Suppressor macrophage treated with lipopolysaccharide for 1 hour (primary cell): ENCODE measurements at places on chromosomes 16 and 17.

GRCh38 chr16:15620611-15621195 is 22.3 kb downstream of the MARF1 start:
- no peak for DNase-seq

- peak; percentile 74 for DNase-seq
Observed at GRCh38 chr16:81366316-81366932, 51.7 kb downstream of the GAN start.

GRCh38 chr17:57453841-57454425 is 197.6 kb downstream of the MSI2 start:
- DNase-seq = no peak

DNA sequence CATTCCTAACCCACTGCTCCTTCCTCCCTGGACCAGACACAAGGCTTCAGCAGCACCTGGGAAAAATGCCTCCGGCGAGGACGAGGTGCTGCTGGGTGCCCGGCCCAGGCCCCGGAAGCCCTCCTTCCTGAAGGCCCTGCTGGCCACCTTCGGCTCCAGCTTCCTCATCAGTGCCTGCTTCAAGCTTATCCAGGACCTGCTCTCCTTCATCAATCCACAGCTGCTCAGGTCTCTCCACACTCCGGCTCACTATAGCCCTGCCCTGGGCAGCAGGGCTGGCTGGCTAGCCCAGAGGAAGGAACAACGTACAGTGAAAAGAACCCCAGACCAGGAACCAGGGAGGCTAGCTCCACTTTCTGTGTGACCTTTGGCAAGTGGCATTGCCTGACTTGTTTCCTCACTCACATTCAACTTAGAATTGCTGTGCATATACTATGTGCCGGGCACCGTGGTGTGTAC is 26.2 kb downstream of the ABCC3 start:
- DNase-seq = peak; percentile 27

DNA sequence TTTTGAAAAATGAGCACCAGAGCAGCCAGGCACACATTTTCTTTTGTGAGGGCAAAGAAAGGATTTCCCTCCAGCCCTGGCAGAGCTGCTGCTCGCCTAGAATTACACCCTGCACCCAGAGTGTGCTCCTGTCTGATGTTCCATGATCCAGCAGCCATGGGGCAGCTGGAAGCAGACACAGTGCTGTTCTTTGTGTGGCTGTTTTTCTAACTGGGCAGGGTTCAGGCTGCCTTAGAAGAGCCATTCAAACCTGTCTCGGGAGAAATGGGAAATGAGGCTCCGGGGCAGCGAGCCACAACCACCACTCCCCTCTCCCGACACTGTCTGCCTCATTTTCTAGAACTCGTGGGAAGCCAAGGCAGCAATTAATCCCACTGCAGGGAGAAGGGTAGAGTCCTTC is 28.9 kb downstream of the LITAF start:
- DNase-seq = no peak

DNA sequence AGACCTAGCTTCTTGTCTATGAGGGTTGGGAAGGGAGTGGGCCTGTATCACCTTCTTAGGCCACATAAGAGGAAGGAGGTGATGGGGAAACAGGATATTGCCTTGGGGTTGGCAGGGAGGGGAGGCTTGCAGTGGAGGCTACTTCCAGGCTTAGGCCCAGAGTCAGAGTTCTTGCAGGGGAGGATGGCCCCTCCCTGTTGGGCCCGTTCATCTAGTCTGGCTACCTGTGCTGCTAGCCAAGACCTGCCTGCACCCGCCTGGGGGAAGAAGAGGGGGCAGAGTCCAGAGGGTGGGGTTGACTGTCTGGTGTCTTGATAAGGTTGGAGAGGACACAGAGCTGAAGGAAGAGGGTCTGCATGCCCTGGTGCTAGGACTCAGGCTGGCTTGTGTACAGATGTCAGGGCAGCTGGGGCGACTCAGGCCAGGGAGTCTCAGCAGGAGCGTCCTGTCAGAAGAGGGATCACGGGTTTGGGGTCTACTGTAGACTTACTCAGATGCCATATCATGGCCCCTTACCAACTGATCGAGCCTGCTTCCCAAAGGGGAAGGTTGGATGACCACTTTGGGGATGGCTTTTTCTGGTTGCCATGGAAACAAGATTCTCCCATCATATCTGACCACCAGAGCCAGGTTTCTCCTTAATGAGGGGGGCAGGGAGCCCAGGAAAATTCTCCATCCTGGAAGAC is 5.3 kb downstream of the KDM6B start:
- DNase-seq = no peak

DNA sequence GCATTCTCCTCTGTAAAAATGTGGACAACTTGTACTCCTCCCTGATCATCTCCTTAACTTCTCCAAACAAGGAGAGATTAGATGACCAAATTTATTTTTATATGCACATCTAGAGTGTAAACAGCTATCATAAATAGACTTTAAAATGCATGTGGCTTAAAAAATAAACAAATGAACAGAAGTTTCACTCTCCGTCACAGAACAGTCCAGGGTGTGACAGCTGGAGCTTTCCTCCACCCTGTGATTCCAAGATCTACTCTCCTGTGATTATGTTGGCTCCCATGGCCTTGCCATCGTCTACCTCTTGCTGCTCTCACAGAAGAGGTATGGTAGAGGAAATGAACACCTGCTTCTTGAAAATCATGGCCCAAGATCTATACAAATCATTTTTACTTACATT is 560.2 kb downstream of the TOX3 start:
- DNase-seq = no peak

GRCh38 chr17:47728214-47728877 is 4.7 kb upstream of the TBX21 start:
- no peak for DNase-seq

GRCh38 chr16:27625050-27625697 is 75.2 kb downstream of the KATNIP start:
- DNase-seq = no peak

DNA sequence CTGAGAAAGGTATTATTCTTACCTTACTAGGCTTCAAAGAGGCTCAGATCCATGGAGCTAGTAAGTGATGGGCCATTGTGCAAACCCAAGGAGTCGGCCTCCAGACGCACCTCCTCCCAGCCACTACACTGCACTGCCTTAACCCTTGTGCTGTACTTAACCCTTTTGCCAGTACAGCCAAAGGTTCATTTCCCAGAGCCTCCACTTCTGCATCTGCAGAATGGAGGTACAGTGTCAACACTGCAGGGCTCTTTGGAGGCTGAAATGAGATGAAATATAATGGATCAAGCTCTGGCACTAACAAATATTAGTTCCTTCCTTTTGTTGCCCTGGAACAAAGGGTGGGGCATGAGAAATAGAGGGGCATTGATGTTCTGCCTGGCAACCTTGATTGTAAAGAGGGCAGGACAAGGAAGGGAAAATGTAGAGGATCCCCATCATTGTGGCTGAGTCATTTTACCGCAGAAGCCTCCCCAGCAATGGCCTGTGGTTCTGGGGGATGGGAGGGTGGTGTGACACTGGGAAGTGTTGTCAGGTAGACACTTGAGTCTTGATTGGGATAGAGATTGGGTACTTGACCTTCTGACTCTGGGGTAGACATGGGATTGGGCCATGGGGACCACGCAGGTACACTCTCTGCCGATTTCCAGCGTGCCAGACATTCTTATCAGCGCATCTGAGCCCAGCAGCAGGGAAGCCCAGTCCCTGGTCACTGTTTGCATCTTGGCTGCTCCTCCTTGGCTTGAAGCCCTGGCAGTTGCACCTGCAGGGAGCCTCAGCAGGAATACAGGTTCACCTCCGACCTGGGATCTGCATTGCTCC is 84.0 kb downstream of the MSI2 start:
- DNase-seq = no peak

DNA sequence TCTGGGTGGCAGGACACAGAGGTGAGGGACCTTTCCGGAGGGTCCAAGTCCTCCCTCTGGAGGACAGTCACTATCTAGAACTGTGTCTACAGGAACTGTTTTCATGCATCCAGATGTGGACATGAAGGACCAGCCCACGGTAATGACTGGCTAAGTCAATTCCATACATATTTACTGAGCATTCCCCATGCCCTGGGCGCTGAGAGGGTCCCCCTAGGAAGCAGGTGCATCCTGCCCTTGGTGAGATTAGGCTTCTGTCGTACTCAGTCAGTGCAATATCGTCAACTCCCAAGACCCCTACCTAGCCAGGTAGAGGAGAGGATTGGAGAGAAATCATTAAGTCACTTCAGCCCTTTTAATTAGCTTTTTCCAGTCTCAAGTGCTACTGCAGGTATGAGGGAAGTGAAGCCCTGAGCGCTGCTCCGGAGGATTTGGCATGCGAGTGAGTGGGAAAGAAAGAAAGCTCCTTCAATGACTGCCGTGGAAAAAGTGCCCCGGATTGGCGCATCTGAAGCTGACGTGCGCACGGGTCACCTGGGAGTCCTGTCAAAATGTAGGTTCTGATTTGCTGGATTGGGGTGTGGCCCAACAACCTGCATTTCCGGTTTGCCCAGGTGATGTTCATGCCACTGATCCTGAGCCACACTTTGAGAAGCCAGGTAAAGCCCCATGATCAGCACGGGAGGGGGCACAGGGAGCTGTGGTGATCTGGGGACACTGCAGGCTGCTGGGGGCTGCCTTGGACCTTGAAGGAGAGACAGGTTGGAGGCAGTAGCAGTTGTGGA is 367.4 kb upstream of the TNRC6C start:
- DNase-seq = no peak

DNA sequence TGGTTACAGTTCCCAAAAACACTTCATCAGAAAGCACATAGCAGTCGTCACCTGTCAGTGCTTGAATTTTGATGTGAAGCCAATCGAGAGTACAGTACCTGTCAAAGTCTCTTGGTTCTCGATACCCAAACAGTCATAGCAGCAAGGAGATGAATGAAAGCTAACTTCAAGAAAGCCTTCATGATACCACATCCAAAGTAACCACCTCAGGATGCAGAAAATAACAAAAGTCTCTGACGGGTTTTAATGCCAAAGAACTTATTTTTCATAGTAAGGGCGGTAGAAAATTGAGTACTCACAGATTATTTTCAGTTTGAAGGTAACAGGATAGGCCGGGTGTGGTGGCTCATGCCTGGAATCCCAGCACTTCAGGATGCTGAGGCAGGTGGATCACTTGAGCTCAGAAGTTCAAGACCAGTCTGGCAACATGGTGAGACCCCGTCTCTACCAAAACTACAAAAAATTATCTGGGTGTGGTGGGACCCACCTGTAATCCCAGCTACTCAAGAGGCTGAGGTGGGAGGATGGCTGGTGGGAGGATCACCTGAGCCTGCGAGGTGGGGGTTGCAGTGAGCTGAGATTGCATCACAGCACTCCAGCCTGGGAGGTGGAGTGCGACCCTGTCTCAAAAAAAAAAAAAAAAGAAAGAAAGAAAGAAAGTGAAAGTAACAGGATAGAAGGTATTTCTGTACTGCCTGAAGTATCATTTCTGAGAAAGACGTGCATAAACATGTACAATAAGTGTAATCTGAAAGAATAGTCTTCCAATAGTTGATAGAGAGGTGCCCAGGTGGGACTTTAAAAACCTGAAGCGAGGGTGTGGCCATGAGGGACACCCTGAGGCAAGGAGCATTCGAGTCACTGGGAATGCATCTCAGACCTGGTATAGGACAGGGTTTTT is 15.4 kb downstream of the MFSD11 start:
- no peak for DNase-seq

- no peak for DNase-seq
Observed at GRCh38 chr17:40024901-40025300, 9.7 kb downstream of the CSF3 start.

GRCh38 chr16:71338193-71338592 is 20.3 kb upstream of the CALB2 start:
- DNase-seq = no peak

DNA sequence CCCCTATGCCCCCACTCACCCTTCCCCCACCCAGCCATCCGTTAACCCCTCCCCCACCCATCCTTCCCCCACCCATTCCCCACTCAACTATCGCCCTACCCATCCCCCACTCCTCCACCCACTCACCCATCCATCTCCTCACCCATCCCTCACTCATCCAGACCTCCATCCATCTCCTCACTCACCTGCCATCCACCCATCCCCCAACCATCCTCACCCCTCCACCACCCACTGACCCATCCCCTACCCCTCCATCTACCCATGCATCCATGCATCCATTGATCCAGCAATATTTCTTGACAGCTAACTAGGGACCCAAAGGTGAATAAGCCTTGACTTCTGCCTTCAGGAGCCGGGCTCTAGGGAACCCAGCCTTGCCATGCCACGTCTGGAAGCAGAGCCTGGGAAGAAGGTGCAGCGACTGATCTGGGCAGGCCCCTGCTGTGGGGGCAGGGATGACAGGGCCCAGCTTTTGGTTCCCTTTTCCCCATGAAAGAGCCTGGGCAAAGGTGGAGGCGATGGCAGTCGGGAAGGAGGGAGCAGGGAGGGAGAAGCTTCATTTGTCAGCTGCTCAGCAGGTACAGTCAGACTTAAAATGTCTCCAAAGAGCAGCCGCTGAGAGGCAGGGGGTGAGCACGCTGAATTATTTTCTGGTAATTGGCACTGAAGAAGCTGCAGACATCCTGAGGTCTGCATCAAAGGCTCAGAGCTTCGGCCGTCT is 23.1 kb upstream of the DOC2B start:
- no peak for DNase-seq

DNA sequence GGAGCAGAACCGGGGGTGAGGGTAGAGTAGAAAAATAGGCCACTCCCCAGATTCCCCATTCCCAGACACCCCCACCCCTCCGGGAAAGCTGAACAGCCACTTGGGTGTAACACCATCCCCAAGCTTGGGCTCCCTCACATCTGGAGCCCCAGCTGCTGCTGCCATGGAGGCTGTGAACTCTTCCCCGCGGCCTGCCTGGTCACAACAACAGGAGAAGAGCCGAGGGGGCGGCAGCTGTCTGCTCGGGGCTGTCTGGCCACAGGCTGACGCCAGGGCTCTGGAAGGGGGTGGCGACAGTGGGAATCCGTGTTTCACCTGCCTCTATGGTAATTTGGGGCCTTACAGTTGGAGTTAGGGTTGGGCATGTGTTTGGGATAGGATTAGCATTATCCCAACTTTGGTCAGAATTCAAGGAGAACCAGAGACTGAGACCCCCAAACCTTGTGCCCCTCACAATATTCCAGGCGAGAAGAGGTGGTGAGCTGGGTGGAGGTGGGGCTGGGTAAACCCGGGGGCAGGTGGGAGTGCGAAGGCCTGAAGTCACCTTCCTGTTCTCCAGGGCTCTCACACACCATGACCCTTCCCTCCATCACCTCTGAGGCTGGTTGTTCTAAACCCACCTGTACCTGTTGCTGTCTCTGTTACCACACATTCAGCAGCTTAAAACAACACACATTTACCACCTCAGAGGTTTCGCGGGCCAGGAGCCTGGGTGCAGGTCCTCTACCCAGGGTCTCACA is 29.7 kb upstream of the NXPH3 start:
- DNase-seq = no peak

GRCh38 chr16:66477028-66477515 is 50.0 kb downstream of the BEAN1 start:
- no peak for DNase-seq

DNA sequence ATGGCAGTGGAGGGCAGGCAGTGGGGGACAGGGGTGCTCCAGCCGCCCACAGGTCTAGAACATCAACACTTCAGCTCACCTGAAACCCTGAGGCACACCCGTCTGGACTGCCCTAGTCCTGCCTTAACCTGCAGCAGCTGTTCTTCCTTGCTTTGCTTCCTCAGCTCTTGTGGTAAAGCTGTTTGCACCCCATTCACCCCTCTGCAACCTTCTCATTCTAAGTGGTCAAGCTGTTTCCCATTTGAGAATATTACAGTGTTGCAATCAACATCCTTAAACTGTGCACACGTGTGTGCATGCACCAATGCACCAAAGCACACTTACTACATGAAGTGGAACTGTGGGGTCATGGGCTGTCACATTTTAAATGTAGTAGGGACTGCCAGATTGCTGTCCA is 32.4 kb downstream of the SCNN1B start:
- no peak for DNase-seq
